ENCODE measurements at places on chromosomes 12 and 14.

DNA sequence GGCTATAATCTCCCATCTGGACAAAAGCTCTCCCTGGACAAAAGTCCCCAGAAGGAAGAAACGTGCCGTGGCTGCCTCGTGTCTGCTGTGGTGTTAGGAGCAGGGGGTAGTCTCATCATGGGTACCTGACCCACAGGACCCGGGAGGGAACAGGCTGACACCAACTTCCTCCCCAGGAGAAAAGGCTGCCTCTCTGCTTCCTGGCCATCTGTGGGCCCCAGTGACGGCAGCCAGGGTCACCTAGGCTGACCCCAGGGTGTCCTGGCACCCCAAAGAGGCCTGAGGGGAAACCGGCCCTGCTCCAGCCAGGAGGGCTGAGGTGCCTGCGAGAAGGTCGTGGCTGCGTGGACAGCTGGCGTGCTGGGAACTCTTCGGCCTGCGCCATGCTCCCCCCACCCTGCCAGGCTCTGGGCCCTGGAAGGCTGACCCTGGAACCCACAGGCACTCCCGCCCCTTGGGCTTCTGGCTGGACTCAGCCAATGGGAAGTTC is 133.9 kb downstream of the RFLNA start:
- DNase-seq: no peak

DNA sequence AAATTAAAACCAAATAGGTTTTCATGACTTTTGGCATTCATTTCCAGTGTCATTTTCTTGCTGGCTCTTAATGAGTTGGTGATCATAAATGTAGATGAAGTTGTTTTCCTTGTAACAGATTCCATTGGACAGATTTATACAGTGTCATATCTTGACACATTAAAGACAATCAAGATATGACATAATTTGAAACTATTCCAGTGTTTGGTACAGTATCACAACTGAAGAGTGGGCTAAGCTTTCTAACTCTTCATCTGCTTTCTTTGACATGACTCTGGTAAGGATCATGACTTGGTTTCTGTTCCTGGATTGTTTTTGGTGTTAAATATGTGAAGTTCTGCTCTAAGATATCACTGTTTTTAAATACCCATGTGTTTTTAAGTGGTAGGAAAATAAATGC is 289.6 kb downstream of the NAV3 start:
- no peak for DNase-seq

- no peak for DNase-seq
Measured at GRCh38 chr14:43306053-43306452, 1201.0 kb downstream of the FSCB start.

DNA sequence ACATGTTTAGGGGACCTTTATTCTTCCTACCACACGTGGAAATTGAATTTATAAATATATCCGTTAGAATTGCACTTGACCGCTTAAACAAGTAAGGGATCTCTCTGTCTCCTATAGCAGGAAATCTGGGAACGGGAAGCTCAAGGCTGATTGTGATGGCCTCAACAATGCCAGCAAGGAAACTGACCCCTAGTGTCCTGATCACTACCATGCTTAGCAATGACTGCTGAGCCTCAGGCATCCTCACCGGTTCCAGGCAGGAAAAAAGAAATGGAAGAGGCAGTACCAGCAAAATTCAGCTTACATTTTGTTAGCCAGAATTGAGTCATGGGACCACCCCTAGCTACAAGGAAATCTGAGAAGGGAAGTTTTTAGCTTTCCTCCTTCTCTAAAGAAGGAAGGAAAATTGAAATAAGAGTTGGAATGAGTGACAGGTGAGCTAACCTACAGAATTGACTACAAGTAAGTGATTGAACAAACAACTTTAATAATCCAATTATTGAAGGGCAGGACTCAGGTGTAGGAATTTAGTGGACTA is 43.9 kb upstream of the AMN1 start:
- no peak for DNase-seq

- no peak for DNase-seq
Measured at GRCh38 chr14:95713596-95714371, at the start of gene TCL1A. Gene TCL1A (minus strand): TSS chr14:95714125. CDS start chr14:95714066, 59 bp downstream.

DNA sequence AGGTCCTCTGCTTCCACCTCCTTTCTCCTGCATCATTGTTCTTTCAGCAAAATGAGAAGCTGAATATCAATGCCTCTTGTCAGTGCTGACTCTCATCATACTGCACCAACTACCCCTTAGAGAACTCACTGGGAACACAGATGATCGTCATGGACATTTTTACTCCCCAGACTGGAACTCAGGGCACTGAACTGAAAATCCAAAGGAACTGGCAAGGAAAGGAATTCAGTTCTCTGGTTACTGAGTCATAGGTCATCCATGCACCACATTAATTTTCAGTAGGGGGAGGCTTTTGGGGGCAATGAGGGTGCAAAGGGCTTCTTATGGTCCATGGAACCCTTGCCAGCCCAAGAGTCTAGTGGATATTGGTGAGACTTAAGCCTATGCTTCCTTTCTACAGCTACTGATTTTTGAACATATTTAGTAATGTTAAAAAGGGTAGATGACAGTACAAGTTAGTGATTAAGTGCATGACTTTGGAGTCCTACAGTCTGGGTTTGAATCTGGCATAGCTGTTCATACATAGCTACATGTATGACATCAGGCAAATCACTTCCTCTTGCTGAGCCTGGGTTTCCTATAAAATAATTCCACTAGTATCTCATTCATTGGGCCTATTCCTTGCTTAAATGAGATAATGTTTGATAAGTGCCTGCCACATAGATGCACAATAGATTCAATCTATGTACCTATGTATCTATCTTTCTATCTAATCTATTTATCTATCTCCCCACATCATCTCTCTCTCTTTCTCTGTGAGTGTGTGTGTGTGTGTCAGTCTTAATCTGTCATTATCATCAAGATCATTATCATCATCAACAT is 29.2 kb downstream of the BBS10 start:
- no peak for DNase-seq

- no peak for DNase-seq
Measured at GRCh38 chr12:97211416-97211930, 251.1 kb upstream of the RMST start.

DNA sequence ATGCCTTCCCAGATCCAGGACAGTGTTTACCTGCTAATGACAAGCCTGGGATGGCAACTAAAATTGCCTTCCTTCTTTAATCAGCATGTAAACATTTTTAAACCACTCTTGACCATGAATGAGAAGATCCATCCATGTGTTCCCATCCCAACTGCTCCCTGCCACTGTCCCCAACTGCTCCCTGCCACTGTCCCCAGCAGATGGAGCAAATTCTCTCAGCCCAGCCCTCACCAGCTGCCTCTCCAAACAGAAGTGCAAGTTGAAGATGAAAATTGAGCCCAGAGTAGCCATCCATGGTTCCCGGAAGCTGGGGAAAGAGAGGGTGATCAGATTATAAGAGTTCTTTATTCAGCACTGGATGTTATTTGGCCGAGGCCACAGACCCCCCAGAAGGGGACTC is 133.1 kb downstream of the SLC15A4 start:
- no peak for DNase-seq

DNA sequence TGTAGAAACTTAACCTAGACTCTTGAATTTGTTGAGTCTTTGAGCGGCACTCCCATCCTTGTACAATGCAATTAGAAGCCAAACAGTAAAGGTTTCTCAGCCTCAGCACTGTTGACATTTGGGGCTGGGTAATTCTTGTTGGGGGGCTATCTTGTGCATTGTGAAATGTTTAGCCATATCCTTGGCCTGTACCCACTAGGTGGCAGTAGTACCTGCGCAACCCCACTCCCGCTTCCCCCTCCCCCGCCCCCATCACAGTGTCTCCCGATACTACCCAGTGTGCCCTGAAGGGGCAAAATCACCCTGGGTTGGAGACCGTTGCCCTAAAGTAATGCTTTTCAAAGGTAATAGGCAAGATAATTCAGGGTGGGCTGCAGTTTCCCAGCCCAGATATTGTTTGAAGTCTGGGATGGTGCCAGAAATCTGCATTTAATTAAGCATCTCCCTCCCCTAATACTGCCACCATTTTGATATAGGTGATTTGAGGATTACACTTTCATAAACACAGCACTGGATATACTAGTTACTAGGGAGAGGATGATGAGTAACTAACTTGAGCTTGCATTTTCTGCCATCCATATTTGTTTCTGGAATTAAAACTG is 1.8 kb downstream of the COX6A1 start:
- DNase-seq: peak; percentile 19

DNA sequence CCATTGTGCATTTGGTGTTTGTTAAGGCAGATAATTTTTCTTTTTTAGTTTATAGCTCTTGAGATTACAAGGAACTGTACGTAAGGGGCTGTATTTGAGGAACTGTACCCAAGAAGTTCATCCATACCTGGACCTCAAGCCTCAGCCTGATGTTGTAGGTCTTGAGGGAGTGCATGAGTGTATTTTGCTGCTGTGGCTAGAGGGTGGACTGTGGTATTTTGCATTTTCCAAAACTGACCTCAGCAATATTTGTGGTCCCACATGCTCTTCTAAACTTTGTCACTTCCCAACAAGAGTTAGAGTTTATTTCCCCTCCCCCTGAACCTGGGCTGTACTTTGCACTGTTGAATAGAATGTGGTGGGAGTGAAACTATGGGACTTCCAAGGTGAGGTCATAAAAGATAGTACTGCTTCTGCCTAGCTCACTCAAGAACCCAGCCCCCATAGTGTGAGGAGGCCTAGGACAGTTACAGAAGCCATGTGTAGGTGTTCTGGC is 42.2 kb upstream of the FBXO33 start:
- DNase-seq: no peak

DNA sequence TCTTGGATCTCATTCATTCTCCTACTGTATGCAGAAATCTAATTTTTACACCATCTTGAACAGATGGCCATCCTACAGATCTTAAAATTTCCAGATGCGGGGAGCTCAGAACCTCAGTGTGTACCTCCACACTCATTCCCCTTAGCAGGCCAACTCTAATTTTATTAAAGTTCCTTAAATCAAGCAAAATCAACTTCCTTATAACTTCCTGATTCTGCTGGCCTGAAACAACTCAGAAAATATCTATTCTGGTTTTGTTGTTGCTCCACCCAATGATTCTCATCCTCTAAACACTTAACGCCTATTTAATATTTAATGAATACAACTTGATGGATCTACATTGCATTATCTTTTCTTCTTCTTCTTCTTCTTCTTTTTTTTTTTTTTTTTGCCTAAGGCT is 3.1 kb downstream of the EMP1 start:
- no peak for DNase-seq

DNA sequence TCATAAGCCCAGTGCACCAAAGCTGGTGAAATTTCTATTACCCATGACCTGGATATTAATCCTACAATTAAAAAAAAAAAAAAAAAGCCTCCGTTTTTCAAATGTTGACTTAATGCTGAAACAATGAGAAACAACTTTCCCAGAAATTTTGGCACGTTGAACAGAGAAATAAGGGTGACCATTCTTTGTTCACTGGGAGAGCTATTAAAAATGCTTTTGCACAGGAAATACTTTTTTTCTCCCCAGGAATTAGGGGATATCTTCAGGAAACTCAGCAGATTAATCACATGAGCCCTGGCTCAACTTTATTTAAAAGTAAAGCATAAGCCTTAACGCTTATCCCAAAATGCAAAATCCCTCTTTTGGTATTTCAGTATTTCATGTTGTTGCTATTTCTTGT is 54.8 kb upstream of the FLRT2 start:
- no peak for DNase-seq

All from bone marrow (tissue), 2 donors.